ENCODE measurements at places on chromosomes 5 and 9.

- DNase-seq = no peak
Measured at GRCh38 chr5:95591490-95591901, 28.4 kb upstream of the GPR150 start.

- DNase-seq = no peak
Measured at GRCh38 chr5:31534527-31535046, 2.5 kb downstream of the C5orf22 start.

DNA sequence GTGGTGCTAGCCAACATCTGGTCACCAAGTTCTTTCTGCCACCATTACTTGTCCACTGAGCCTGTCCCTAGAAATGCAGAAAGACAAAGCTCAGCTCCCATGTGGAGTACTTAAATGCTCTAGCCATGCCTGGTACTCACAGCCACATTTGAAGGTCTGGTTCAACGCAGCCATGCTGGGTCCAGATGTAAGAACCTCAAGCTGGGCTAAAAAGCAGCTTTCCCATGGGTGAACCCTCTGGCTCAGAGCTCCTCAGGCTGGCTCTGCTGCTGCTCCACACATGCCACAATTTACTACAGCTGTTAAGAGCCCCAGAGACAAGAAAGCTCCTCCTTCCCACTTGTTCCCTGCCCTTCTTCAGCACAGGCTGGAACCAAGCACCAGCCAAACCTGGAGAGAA, 97.1 kb upstream of the LRRTM2 start:
- no peak for DNase-seq

DNA sequence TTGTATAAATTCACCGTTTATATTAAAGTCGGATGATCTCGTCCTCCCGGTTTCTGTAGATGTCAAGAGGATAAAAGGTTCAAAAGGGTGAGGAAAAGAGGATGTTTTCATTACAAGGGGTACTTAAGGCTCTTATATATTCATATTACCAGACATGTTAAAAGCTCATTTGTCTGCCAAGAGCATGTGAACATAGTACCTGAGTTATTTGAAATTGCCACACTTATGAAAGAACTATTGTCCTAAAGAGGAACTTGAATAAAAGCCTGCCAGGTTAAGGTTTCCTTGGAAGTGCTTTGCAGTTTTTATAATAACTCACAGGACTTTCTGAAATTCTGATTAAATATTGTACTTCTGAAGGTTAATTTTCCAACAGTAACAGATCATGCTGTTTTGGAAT, 1915.1 kb downstream of the MAT2B start:
- no peak for DNase-seq

DNA sequence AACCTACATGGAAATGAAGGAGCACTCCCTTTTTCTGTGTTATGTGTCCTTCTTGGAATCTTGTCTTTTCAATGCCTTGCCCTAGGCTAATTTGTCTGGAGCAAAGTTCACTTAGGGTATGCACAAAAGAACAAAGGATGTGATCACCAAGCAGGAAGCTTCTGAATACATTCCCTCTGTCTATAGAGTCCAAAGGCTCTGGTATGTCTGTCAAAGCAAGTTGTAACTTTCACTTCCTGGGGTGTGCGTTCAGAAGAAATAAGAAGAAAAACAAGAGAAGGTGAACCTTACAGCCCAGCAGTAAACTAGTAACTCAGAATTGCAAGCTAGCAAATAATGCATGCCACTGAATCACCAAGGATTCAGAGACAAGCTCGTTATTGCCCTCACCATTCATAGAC, 31.7 kb upstream of the CDH6 start:
- DNase-seq = no peak

DNA sequence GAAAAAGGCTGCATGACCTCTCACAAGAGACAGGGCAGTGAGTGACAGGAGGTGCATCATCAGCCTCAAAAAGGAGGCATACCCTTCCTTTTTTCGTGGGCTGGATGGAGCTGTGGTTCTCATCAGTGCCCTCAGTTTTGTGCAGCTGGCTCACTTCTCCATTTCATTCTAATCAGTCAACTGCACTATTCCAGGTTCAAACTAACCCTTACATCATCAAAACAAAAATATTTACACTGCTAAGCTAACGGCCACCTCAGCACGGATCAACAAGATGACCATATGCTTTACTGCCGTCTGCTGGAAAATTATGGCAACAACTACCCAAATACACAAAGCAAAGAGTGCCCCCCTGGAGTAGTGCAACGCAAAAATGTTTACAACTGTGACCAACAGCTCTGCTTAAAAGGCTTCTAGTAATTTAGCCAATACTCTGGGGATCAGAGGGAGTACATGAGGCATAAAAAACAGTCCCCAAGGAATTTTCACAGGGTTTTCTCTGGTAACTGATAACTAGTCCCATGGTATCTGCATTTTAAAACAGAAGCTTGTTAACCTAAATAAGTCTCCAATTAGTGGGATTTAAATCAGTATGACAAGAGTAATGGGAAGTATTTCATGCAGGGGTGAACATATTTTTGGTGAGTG, 10.8 kb downstream of the KCNV2 start:
- DNase-seq = no peak

- DNase-seq = no peak
Measured at GRCh38 chr9:14748373-14748772, 25.8 kb upstream of the CER1 start.

DNA sequence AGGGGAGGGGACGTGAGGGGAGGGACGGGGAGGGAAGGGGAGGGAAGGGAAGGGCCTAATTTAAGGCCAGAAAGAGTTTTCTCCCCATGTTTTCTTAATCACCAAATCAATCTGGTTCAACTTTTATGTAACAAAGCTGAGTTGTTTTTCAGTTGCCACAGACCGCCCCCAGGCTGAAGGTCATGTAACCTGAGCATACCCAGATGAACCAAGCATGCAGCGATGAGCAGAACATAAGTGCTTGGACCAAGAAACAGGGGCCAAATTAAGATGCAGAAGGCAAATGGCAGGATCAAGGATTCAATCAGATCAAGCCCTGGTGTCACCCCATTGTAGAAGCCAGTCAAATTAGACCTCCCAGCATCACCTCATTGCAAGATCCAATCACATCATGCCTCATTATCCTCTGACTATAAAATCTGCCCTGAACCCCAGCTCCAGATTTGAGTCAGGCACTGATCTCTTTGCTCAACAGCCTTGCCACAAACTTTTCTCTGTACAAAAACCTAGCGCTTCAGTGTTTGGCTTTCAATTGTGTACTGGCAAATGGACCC, 113.5 kb upstream of the TNPO1 start:
- no peak for DNase-seq

DNA sequence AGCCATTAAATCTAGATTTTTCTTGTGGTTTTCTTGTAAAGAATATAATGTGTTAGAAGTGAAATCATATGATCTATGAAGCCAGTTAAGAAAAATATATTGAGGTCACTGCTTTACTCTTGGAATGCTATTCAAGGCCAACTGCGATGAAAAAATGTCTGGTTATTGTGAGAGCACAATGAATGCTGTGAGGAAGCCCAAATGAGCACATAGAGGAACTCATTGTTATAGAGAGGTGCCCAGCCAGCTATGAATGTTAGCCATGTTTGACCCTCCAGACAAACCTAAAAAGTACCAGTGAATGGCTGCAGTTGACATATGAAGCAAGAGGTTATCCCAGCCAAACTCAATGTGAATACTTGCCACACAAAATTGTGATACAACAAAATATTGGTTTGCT, 359.8 kb upstream of the FAM174A start:
- DNase-seq = no peak

DNA sequence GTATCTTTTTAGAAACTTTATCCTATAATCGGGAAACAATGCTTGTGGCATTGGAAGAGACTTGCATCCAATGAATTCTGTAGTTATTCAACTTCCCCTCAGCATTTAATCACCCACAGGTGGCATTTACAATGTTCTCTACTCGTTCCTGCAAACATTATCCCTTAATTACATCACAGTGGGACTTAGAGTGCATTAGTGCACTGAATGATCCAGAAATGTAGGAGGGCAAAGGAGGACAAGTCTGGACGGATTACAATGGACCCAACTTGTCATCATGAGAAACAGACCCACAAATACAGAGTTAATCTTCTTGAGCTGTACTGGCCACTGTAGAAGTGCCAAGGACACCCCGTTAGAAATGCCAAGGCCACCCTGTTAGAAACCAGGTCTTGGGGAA, 129.1 kb downstream of the DOCK8 start:
- no peak for DNase-seq

DNA sequence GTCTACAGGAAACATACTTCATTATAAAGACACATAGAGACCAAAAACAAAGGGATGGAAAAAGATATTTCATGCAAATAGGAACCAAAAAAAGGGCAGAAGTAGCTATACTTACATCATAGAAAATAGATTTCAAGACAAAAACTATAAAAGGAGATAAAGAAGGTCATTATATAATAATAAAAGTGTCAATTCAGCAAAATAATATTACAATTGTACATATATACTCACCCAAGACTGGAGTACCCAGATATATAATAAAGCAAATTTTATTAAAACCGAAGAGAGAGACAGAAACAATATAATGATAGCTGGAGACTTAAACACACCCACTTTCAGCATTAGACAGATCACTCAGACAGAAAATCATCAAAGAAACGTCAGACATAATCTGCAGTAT, 546.3 kb downstream of the PRDM9 start:
- no peak for DNase-seq

DNA sequence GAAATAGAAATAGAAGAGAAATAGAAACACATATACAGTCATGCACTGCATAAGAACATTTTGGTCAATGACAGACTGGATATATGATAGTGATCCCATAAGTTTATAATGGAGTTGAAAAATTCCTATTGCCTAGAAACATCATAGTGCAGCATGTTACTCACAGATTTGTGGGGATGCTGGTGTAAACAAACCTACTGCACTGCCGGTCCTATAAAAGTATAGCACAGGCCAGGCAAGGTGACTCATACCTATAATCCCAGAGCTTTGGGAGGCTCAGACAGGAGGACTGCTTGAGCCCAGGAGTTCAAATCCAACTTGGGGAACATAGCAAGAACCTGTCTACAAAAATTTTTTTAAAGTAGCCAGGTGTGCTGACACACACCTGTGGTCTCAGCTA, 240.6 kb upstream of the MAP3K1 start:
- DNase-seq = no peak

Data from activated naive CD4-positive, alpha-beta T cell treated with anti-CD3 and anti-CD28 coated beads, Interleukin-2, amount 10 ng/mL, durations not matched to agents 7 days and 5 days (primary cell).